ENCODE measurements at places on chromosomes 7 and 10.

DNA sequence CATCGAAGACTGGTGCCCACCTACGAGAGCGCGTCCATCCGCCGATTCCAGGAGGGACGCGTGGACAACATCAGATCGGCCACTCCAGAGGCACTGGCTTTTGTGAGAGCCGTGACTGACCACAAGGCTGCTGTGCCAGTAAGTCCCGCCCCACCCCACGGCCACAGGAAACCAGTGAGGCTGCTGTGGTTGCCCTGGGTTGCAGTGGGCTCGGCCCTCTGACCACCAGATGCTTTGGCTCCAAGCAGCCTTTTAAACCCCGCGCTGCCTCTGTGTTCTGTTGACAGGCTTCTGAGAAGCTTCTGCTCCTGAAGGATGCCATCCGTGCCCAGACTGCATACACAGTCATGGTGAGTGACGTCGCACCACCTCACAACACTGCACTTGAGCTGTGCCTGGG, 24.4 kb upstream of the C10orf53 start:
- no peak for DNase-seq

DNA sequence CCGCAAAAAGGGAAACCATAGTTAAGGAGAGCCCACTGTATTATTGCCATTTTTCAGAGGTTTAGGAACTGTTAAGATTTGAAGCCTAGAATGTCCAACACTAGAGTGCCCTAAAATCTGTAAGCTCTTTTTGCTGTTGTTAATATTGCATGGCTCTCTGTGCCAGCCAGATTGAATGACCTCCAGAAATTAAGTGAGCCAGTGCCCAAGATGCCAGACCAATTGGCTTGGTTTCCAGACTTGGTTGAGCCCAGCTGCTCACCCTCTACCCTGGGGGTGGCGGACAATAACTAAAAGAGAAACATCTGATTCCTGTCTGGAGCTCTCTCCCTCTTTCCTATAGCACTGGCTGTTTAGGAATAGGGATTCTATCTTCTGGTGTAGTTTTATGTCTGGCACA, 340.1 kb downstream of the PHF14 start:
- no peak for DNase-seq

- no peak for DNase-seq
Measured at GRCh38 chr7:135434047-135434446, 75.9 kb downstream of the CNOT4 start.

DNA sequence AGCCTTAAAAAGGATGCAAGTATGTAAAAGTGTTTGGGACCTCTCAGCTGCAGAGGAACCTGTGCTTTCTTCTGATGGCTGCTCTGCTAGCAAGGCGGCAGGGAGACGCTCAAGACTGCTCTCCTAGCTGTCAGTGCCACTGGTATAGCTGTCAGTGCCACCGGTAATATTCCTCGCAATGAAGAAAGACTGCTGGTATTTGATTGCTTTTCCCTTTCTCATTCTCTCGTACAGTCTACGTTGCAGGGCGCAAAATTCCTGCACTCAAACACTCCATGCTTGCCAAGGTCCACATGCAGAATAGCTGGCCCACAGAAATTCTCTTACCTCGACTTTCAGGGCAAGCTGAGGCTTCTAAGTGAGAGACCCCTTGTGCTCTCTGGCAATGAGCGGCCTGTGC, 432.6 kb upstream of the KLF6 start:
- DNase-seq: no peak
